ENCODE measurements at places on chromosomes 2 and 18.
A peak's percentile ranks its signal among the peaks of the same experiment; 100 is the strongest.

DNA sequence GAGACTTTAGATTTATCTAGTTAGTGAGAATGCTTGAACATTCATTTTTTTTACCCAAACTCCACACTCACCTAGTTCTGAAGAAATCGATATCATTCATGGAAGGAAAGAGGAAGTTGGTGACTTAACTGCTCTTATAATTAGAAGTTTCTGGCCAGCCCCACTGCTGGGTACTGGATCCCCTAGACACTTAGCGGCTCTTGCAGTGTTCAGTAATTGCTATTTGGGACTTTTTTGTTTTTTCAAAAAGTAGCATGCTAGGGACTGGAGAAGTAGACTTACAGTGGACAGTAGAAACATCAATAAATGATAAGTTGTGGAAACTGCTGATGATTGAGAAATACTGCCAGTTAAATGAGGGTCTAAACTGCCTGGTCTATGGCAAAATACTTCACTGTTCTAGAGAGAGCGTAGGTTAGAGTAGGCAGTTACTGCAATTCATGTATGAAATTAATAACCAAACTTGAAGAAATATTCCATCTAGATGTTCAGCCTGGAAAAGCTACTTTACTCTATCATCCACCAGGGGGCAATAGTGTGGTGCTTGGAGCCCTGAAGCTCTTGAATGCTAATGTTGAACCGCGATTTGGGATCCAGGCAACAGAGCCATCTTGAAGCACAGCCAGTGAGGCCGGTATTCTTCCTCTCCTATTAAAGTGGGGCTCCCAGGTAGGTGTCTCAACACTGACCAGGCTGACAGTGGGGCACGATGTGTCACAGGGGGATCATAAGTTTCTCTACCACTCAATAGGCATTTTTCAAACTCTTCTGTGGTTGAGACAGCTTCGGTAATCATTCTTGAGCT is 146.1 kb upstream of the SESTD1 start:
- DNase-seq, result peak; percentile 60

- DNase-seq, result peak; percentile 52
Measured at GRCh38 chr2:157173740-157174184, 83.7 kb upstream of the GALNT5 start.

DNA sequence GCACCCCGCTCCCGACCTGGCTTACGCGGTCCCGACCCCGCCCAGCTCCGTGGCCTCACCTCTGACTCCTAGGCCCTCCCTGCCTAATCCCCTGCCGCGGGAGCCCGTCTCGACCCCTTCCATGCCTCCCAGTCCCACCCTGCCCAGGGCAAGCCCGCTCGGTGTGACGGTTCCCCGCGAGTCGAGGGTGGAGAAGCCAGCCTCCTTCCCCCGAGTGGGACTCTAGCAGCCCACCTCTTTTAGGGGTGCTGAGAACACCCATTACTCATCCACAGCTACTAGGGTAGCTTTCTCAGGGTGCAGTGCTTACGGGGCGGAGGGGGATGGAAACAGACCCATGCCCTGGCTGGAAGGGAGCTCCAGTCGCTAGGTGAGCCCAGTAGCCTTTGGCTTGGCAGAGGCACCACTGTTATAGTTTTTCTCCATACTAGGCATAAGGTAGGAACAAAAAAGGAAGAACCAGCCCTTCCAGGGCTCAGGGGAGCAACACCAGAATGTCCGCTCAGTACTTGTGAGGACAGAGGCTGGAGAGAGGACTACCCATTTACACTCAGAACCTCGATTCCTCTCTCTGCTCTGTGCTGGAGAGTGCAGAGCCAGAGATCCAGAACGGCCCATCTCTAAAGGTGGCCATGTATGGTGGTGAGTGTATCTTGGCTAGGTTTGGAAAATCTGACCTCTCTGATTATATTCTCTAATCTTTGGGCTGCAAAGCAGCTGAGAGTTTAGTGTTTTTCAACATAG is 606 bp downstream of the AGBL5 start:
- DNase-seq, result peak; percentile 46

- DNase-seq, result no peak
Measured at GRCh38 chr2:12257476-12257875, 459.3 kb upstream of the TRIB2 start.

DNA sequence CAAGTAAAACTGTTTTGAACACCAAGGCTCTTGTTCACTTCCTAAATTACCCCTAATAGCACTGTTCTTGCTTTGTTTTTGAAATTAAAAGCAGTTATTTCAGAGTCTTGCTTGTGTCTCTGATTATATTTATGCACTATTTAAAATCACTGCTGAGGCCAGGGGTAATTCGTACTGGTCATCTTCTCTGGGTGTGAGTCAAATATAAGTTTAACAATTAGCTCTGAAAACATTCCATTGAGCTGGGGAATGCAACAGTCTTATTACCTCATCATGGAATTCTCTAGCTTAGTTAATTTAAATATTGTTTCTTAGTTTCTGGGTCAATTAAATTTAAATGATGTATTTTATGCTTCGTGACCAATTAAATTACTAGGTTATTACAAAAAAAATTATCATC is 135.0 kb downstream of the MEIS1 start:
- peak; percentile 80 for DNase-seq
